ENCODE measurements at places on chromosomes 5 and 9.

GRCh38 chr5:158162479-158163034, 303.6 kb upstream of the CLINT1 start:
- no peak for DNase-seq

DNA sequence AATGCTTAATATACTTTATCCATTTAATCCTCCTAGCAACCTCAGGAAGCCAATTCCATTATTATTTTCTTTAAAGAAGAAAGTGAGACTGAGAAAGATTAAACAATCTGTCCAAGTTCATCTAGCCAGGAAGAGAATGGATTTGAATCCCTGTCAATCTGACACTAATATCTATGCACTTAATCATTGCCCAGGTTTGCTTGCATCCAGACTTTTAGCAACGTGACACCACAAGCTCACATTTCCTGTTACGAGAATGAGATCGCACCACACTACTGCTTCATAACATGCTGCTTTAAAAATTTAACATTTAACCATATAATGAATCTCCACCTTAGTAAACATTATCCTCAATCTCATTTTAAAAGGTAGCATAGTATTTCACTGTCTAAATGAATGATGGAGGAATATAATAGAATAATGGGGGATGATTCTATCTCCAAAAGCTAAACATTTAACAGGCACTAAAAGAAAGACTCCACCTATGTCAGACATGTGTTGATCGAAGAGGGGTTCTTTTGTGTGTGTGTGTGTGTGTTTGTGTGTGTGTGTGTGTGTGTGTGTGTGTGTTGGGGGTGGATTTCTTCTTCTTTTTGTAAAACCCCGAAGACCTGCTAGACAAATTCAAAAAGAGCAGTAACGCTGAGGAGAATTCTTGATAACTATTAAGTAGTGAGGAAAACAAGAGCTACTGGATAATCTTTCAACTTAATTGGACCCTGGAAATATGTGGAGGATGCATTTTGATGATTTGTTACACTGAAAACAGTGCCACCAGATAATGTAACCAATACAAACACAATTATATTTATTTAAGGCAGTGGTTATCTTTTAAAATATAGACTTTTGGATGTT, 138.7 kb upstream of the NR3C1 start:
- no peak for DNase-seq

DNA sequence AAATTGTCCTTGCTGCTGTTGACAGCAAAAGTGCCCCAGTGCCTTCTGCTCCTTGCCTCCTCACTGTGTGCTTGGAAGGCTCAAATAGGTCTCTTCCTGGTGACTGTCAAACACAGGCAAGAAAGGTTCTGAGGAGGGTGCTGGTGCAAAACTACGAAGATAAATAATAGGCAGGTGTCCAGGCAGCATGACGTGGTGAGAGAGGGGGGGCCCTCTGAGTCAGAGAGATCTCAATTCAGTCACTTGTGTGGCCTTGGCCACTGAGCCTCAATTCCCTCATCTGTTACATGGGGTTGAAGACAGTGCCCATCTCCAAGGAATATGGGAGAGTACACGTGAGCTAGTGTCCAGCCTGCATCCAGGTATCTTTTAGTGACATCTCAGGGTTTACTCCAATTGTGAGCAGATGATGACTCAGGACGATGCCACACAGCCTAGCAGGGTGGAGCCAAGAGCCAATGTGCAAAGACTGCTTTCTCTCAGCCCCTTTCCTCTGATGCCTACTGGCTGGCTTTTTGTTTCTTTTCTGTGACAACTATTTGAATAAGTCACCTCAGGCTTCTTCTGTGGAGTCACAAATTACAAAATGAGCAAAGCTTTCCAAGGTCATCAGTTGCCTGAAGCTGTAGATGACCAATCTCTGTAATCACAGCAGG, 29.7 kb upstream of the SMIM32 start:
- DNase-seq, result no peak

GRCh38 chr5:7957329-7957728, 88.4 kb downstream of the MTRR start:
- DNase-seq, result no peak

DNA sequence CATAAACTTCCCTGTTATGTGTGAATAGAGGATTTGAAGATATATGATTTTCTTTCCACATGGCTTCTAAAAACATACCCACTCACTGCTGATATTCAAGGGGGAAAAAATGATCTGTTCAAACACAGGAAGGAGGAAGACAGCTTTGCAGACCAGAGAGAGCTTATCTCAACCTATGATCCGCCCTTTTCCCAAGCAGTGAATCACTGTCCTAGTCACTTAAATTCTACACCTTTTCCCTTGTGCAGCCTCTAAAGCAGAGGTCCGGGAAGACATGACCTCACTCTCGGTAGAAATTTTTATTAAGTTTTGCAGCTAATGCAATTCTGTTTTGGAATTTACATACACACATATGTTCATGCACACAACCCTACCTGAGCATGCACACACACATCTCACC, 197.2 kb downstream of the DIRAS2 start:
- DNase-seq, result no peak

DNA sequence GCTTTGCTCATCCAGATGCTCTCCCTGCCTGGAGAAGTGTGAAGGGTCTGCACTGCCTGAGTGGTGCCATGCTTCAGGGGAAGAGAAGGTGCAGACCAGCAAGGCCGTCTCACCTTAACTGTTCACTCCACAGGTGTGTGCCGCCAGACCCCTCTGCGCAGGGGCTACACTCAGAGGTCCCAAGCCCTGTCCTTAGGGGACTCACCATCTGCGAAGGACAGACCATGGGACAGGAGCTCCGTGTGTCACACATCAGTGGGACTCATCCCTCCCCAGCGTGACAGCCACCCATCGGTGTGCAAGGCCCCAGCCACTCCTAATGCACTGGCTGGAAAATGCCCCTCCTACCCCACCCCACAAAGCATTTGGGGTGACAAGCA, 142.9 kb downstream of the OLFM1 start:
- no peak for DNase-seq

GRCh38 chr5:107289030-107289714, 381.6 kb downstream of the EFNA5 start:
- no peak for DNase-seq

- no peak for DNase-seq
Measured at GRCh38 chr5:169702693-169703481, 65.8 kb downstream of the DOCK2 start.

DNA sequence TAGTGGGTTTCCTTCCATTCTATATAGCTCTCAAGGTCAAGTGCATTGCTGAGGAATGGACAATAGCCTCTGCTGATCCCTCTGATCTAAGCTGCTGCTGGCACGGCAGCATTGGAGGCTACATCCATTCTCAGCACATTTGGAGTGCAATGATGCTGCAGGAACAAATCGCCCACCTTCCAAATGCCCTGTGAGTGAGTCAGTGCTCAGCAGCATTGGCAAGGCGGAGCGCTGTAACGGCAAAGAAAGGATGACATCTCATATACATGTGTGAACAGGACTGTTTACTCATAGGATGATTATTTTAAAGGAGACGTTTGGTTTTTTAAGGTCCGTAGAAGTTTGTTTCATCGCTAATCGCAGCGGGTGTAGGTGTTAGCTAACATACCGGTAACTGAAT, 408.7 kb downstream of the ARHGEF28 start:
- DNase-seq, result no peak

DNA sequence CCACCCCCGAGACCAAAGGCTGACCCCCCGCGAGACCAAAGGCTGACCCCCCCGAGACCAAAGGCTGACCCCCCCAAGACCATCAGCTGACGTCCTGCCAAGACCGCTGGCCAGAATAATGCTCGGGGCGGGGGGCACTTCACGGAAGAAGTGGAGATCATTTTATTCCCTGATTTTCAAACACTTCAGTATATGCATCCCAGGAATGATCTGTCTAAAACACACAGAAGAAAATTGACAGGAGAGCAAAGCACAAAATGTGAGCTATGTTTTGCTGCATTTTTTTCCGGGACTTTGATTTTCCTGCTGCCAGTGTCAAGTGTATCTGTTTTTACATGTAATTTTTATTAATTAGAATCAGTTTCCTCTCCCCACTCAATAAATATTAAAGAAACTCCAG, 67.1 kb downstream of the ADAMTS2 start:
- no peak for DNase-seq

GRCh38 chr5:126521130-126521529, 73.9 kb downstream of the ALDH7A1 start:
- DNase-seq, result no peak

GRCh38 chr5:170860818-170861666, 776 bp upstream of the RANBP17 start:
- no peak for DNase-seq

- DNase-seq, result no peak
Measured at GRCh38 chr5:169641253-169641652, 4.2 kb downstream of the DOCK2 start.

DNA sequence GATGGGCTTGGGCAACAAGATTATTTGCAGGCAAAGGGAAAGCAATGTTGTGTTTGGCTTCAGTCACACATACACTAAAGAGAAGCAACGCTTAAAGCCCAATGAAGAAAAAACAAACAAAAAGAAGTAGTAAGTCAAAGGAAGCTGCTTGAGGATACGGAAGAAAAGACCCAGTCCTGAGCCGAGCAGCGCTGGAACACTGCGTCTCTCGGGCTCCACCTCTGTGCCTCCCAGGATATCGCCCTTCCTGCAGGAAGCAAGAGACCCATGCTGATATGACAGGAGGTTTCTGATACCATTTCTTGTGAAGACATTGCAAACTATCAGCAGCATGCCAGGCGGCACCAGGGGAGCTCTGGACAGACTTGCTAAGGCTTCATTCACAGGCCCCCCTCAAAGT, 9.9 kb downstream of the GNAQ start:
- no peak for DNase-seq

DNA sequence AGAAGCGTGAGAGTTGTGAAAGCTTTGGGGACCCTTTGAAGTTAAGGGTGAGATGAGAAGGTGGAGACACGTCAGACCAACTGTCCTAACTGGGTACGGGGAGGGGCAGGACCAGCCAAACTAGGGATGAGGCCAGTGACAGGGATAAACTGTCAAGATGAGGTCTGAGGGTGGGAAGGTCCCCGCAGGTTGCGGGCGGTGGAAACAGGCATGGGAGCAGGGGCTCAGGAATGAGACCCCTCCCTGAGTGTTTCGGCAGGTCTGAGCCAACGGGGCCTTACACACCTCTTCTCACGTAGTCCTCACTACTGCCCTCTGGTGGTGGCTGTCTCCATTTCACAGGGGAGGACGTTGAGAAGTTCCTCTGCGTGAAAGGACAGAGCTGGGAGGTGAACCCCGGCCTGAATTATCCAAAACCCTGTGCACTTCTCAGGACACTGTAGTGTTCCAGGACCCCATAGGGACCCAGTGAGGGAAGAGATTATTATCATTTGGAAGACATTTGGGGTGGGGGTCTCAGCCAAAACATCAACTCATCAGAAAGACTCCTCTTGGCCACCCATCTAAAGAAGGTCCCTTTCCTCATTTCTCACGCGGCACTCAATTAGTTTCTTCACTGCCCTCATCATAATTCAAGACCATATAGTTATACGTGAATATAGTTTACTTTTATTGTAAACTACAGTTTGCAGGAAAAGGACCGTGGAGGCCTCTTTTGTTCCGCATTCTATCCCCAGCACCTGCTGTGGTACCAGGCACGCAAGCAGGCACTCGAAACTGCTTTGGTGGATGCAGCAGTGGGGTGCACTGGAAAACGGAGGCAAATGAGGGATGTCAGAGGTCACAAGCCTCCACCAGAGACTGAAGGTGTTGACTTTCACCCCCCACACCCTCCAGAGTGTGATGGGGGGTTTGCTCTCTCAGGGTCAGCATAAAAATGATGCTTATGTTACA, 21.7 kb upstream of the NANS start:
- DNase-seq, result peak; percentile 27

DNA sequence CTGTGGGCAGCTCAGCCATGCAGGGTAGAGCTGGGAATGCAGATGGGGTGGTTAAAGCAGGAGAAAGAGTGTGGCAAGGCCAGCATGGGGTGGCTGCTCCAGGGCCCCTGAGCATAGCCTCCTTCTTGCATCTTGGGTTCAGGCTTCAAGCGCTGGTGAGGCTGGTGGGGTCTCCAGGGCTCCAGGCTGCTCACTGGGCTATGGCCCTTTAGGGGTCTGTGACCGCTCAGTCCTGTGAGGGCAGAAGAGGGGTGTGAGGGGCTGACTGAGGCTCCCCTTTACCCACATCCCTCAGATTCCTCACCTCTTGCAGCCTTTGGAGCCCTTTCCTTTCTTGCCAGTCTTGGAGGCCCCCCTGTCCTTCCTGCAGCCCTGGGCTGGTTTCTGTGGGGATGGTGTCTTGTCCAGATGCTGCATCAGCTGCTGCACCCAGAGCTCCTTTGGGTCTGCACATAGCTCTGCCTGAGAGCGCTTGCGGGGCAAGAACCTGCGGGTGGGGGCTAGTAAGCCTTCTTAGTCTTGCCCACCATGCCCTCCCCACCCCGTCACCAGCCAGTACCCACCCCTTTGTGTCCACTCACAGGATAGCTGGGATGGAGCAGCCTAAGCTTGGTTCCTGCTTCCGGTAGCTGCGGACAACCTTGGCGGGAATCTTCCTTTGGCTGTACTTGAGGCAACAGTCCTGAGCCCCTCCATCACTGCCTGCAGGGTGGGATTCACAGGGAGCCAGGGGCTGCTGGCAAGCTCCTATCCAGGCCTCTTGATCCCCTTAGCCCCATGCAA, 549 bp downstream of the CCL21 start:
- DNase-seq, result no peak

DNA sequence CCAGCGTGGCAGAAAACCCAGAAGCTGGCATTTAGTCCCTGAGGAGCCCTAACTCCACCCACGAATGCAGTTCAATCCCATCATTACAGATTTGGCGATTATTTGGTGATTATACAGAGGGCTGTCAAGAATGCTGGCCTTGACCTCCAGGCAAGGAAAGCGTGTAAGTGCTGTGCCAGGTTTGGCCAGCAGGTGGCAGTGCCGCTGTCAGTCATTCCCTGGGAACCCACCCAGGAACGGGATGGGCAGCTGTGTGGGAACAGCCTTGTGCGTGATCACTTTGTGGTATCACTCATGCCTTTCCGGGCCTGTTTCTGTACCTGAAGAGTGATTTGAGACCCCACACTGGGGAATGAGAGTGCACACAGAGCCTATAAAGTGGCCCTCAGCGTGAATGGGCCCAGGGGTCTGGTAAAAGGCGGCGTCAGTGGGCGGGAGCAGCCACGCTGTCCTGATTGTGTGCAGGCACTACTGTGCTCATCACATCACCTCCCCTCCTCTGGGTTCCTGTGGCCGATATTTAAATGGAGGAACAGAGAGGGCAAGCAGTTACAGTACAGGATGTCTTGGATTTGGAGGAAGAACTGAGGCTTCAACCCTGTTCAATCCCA, 215.6 kb downstream of the ROR2 start:
- peak; percentile 7 for DNase-seq

GRCh38 chr9:138076650-138077009, 199.0 kb downstream of the CACNA1B start:
- no peak for DNase-seq

GRCh38 chr9:96392263-96392662, 8.8 kb upstream of the SLC35D2 start:
- DNase-seq, result no peak
